D721Med (cell line): ENCODE measurements at places on chromosomes 2 and 18.

DNA sequence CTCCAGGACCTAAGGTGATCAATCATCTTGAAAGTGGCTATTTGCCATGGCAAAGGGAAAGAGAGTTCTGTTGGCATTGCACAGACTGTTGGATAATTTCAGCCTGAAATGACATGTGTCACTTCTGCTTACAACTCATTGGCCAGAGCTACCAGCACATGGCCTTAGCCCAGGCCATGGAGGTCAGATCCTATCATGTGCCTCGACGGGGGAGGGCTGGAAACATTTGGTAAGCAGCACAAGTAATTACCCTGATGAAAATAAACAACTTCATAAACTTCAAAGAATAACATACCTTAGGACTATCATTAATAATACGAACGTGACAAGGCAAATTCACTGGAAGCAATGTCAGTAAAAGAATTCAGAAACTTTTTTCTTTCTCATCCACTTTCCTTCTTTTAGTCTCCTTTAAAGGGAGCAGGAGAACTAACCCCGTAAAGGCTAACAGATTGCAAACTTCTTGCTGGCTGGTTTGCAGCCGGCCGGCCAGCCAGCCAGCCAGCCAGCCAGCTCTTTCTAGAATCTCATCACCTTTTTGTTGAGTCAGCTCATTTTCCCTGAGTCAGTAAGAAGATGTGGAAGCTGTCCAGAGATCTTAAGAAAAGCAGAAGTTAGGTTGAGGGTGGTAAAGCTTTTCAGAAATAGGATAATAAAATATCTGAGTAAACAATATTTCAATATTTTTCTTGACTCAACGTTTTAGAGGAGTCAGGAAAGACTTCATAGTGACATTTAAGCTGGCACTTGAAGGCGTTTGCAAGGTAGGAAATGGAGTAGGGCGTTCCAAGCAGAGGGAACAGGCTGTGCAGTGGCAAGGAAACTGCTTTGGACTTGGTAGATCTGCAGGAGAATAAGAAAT, 31.9 kb downstream of the CNRIP1 start:
- no peak for DNase-seq

- DNase-seq = no peak
Observed at GRCh38 chr2:10042301-10043161, 819 bp upstream of the KLF11 start.

GRCh38 chr18:42051411-42051810, 96.4 kb downstream of the PIK3C3 start:
- DNase-seq = no peak

DNA sequence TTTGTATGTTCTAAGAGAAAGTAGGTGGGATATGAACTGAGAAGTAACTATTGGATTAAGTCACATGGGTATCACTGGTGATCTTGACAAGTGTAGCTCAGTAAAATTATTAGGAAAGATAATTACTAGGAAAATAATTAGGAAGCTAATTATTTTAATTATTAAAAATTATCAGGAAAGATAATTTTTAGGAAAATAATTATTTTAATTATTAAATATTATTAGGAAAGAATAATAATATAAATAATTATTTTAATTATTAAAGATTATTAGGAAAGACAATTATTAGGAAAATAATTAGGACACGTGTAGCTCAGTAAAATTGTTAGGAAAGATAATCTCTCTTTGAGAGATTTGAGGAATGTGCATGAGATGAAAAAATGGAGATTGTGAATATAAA, 623.4 kb upstream of the PIK3C3 start:
- DNase-seq = no peak

DNA sequence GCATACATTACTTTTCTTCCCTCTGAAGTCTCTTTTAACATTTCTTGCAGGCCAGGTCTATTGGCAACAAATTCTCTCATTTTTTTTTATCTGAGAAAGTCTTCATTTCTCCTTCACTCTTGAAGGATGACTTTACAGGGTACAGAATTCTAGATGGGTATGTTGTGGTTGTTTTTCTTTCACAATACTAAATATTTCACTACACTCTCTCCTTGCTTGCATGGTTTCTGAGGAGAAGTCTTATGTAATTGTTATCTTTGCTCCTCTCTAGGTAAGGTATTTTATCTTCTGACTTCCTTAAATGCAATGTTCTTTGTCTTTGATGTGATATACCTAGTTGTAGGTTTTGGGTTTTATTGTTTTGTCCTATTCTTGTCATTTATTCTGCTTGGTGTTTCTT, 371.1 kb downstream of the FIGN start:
- no peak for DNase-seq

- no peak for DNase-seq
Observed at GRCh38 chr2:20182241-20182931, 42.5 kb downstream of the SDC1 start.

GRCh38 chr18:75250471-75250821, 39.8 kb downstream of the TSHZ1 start:
- DNase-seq = no peak

DNA sequence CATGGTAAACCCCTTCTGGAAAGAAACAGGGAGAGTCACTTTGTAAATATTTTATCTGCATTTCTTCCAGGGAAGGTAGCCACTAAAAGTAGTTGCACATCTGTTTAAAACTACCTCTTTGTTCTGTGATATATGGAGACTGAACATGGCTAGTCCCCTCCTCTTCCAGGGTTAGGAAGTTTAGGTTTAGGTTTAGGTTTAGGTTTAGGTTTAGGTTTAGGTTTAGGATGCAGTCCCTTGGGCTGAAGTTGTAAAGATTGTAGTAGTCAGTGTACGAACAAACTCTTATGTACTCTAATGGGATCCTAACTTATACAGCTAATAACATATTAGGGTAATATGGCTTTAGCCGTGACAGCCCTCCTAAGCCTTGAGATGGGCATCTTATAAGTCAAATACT, 880.2 kb upstream of the TMEFF2 start:
- no peak for DNase-seq

DNA sequence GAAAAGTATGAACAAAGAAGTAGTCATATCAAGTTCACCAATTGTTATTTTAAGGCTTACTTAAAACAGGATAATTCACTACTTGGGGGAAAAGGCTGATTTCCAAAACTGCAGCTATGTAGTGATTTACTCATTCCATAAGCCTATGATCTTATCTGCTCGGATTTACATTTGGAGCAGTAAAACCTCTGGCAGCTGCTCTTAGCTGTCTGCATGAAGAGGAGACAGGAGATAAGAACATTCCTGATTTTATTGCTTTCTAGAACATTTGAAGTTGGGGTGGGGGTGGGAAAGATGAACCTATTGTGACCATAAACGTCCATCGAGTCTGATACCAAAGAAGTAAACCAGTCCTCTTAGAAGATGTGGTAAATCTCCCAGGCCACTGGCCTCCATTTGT, 120.9 kb downstream of the MMADHC start:
- DNase-seq = no peak

DNA sequence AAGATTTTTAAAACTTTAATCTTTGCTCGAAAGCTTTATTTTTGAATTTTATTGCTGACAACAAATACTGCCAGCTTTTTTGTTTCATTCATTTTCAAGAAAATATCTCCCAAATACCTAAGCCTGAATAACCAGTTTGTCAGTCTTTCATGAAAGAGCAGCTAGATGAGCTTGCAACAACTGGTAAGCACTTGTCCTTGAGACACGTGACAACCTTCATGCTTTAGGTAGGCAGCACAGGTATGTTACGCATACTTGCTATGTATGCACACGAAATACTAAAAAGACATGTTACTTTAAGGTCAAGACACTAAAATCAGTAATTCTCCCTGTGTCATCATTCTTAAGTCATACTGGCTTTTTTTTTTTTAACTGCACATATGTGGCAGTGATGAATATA, 12.3 kb downstream of the CEBPZ start:
- no peak for DNase-seq

GRCh38 chr2:226093364-226093763, 693.9 kb downstream of the NYAP2 start:
- DNase-seq = no peak

- DNase-seq = no peak
Observed at GRCh38 chr2:126736133-126736874, 80.3 kb downstream of the GYPC start.

DNA sequence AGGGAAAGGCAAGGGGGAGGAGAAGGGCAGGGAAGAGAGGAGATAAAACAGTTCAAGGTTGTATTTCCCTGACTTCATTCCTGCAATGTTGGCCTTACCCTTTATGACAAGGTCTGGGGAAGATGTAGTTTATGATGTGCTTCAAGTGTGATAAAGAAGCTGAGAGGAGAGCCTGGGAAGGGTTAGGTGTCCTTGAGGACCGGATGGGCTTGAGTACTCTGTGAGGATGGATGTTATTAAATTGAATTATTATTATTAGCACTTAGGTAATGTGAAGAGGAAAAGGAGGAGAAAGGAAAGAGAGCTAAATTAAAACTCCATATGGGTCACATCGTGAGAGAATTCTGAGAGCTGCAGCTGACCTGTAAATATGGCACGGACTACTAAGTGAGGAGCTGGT, 719.4 kb upstream of the CELF4 start:
- DNase-seq = no peak

- DNase-seq = no peak
Observed at GRCh38 chr2:152546230-152546837, 170.9 kb downstream of the PRPF40A start.

- DNase-seq = no peak
Observed at GRCh38 chr2:86253424-86253823, 54.2 kb downstream of the MRPL35 start.

GRCh38 chr2:182852090-182852489, 14.3 kb downstream of the FRZB start:
- DNase-seq = no peak

GRCh38 chr2:76599732-76600368, 889.1 kb upstream of the GCFC2 start:
- no peak for DNase-seq

DNA sequence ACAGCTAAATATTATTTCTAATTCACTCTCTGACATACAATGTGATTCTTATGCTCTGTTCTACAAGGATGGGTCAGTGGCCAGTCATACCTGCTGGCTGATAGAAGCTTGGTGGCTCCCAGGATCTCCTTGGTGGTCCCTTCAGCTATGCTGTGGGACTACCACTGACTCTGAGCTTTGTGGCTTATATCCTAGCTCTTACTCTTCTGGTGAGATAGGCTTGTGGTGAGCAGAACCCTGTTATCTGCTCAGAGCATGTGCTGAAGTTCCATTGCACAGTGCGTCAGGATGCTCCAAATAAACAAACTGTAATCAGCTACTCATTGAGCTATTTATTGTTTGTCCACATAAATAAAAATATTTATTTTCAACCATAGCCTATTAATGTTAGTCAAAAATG, 51.7 kb downstream of the MFSD6 start:
- DNase-seq = no peak

GRCh38 chr2:112749755-112750559, 14.5 kb downstream of the CKAP2L start:
- DNase-seq = peak; percentile 44

DNA sequence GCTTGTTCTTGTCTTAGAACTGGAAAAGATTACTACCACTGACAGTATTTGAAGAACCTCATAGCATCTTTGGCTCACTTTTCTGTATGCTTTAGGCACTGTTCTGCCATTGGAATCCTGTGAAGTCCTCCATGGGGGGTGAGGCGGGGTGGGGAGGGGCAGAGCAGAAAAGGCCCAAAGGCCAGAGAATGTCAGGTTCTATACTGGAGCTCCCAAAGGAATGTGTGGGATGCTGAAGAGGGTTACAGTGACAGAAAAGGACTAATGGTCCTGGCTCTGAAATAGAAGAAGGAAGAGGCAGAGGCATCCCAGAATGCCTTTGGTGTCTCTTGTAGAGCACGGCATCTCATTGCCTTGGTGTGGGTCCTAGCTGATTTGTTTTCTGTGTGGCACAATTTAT, 141.9 kb downstream of the HAUS1 start:
- no peak for DNase-seq

DNA sequence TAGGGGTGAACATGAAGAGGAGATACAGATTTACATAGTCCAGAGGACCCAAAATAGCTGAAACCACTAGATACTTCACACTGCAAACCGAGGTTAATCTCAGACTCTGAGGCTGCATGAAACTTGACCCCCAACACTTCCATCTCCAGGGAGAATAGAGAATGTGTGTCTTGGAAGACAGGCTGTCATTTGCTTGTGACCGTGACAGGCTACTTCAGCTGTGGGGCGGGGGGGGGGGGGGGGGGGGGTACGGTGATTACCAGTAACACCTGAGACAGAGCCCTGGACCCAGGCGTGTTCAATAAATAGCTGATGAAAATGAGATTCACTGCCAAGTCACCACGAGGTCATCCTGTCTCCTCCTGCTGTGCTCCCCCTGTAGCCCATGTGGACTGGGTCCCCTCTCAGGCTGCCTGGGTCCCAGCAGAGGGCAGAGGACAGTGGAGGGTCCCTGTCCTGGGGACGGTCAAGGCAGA, 5.7 kb upstream of the KLHL29 start:
- DNase-seq = no peak

GRCh38 chr2:59732871-59733566, 820.4 kb downstream of the BCL11A start:
- no peak for DNase-seq

DNA sequence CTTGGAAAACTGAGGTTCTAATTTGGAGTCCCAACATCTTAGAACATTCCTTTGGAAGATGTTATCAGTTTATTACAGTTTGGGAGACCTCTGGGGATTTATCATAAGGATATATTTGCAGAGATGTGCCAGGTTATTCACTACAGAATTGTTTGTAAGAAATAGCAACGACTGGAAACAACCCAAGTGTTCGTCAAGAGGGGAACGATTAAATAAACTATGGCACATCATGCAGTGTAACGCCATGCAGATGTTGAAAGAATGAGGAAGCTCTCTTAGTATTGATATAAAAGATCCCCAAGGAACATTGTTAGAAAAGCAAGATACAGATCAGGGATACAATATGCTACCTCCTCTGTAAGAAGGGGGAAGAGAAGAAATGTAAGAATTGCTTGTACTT, 210.6 kb downstream of the TMEM247 start:
- DNase-seq = no peak

DNA sequence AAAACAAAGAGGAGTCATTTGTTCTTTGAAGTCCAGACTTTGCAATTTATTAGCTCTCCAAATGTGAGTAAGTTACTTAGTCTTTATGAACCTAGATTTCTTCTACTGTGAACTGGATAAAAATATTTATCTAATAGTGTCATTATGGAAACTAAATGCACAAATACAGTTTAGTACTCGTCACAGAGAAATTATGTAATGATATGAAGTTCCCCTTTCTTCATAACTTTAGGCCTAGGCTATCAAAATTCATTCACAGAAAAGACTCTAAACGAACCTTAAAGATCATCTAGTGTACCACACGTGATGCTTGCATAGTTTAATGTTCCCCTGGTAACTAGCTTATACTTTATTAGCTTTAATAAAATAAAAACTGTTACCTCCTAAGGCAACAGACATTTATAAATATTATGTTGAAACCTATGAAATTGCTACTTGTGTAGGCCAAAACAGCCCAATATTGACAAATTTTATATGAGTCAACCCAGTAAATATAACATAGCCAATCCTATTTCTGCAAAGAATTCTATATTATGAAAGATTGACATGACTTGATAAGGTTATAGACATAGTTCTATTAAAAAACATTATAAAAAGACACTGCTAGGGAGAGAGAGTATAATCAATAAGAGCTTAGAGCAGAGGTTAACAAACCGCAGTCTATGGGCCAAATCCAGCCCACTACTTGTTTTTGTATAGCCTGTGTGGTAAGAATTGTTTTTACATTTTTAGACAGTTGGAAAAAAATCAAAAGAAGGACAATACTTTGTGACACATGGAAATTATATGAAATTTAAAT, 44.9 kb upstream of the ITPRID2 start:
- DNase-seq = no peak
